ENCODE measurements at places on chromosomes 6 and 20. TPM values are rescaled to one million over a fixed set of nuclear protein-coding genes. Genes with fewer than 3 reads are reported as not detected.

RFX6 gene
- not detected for total RNA-seq

MDFI gene
- not detected for total RNA-seq

MAP1LC3A gene
- total RNA-seq: not detected

MUC21 gene
- total RNA-seq: not detected

DNA sequence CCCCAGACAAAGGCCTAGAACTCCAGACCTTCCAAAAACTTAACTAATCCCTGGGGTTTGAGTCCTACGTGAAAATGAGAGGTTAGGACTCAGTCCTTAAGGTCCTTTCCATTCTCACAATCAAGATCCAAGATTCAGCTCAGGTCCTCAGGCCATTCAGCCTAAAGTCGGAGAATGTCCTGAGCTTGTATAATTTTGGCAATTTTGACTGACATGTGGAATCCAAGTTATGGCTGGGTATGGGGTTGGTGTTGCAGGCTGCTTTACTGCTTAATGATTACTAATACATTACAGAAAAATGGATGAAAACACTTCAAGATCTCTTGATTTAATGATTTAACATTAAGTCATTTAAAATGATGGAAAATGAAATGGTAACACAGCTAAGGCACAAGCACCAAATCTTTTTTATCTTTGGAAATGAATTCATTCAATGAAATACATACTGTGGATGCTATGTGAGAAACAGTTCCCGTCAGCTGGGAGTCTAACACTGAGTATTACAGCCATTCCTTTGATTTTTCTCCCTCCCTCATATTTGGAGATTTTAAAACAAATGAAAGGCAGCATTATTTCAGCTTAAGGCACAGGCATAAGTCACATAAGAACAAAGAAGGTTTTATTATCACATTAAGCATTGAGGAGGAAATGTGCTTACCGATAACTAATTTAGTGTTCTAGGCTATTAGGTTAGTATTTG is 1.3 kb downstream of the ARHGAP18 start:
- H3K27me3 ChIP-seq: no peaks in the 10 kb centered on the region
- H3K36me3 ChIP-seq: peaks cover 2% of the 10 kb centered on the region
- H3K4me3 ChIP-seq: peak overlapping the region; percentile 78
- peaks cover 54% of the 10 kb centered on the region for H3K4me1 ChIP-seq
- DNase-seq: no peak

DNA sequence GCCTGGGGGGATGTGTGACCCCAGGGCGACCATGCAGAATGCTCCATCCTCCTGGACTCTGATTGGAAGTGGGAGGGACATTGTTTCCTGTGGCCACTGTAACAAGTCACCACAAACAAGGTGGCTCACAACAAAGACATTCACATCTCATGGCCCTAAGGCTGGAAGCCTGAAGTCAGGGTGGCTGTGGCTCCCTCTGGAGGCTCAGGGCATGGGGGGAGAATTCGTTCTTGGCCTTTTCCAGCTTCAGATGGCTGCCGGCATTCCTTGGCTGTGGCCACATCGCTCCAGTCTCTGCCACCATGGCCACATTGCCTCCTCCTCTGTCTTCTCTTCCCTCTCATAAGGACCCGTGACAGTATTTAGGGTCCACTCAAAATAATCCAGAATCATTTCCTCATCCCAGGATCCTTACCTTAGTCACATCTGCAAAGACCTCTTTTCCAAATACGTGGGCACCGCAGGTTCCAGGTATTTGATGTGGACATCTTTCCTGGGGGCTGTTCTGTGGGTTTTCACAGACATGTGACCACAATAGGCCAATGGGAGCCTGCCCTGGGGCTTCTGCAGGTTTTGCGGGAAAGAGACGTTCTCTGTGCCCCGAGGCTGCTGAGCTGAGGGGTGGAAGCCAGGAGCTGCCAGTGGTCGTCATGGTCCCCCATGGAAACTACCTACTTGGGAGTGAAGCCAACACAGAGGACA is 249.3 kb downstream of the PREX1 start:
- H3K36me3 ChIP-seq: no peaks in the 10 kb centered on the region
- no peak for DNase-seq
- H3K4me3 ChIP-seq: no peak overlapping the region
- H3K4me1 ChIP-seq: no peaks in the 10 kb centered on the region
- H3K27me3 ChIP-seq: 0 out of 2 replicates have a peak, but pooled peaks cover 1% of the 10 kb centered on the region

DNA sequence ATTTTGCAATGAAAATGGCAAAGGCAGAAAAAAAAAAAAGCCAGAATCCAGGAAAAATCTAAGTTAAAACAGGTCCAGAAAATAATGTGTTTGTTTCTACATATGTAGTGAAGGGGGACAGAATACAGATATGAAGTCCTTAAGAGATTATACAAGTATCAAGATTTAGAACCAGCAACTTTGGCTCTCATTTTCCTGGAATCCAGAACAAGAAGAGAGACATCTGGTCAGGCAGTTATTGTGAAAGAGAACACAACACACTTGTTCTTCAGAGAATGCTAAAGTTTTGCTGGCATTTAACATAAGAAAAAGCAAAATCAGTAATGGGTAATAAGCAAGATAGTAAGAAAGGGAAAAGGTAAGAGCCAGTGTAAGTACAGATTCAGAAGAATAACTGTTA is 21.1 kb downstream of the BAG2 start:
- H3K4me1 ChIP-seq: no peaks in the 10 kb centered on the region
- no peaks in the 10 kb centered on the region for H3K27me3 ChIP-seq
- H3K4me3 ChIP-seq: no peak overlapping the region
- no peak overlapping the region for H3K27ac ChIP-seq

- no peaks in the 10 kb centered on the region for H3K36me3 ChIP-seq
These were observed 552.4 kb downstream of the RFPL4B start for GRCh38 chr6:112899541-112899940.

- no peak for DNase-seq
- H3K27ac ChIP-seq: no peak overlapping the region
- no peaks in the 10 kb centered on the region for H3K27me3 ChIP-seq
- no peak overlapping the region for H3K4me3 ChIP-seq
These were observed 4.5 kb downstream of the TMEM63B start for GRCh38 chr6:44131892-44132291.

DNA sequence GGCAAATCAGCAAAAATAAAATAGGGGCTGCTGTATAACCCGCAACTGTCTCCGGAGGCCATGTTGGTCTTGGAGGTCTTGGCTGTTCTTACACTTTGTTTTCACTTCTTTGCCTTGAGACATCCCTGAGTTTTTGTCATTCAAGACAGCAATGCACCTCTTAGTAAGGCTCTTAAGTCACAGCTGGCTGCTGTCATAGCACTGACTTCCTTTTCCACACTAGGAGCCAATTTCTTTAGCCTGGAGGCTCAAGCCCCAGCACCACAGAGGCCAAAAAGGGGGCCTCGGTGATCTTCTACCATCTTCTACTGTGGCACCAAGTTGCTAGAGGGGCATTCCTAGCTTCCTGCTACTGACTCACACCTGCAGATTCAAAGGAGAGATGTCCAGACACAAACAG is 536.3 kb downstream of the CDH26 start:
- no peaks in the 10 kb centered on the region for H3K36me3 ChIP-seq
- H3K4me1 ChIP-seq: no peaks in the 10 kb centered on the region
- H3K27me3 ChIP-seq: no peaks in the 10 kb centered on the region

- no peak overlapping the region for H3K4me3 ChIP-seq
- no peak overlapping the region for H3K27ac ChIP-seq
- no peaks in the 10 kb centered on the region for H3K36me3 ChIP-seq
- peaks cover 33% of the 10 kb centered on the region for H3K27me3 ChIP-seq
These were observed 423.8 kb upstream of the SULF2 start for GRCh38 chr20:48209102-48209501.

GRCh38 chr6:6721606-6722005 is 133.1 kb downstream of the LY86 start:
- no peaks in the 10 kb centered on the region for H3K36me3 ChIP-seq
- peaks cover 31% of the 10 kb centered on the region for H3K4me1 ChIP-seq
- no peak overlapping the region for H3K4me3 ChIP-seq
- DNase-seq: no peak
- no peak overlapping the region for H3K27ac ChIP-seq
